ENCODE measurements at places on chromosomes 12 and 14. TPM values are rescaled to one million over a fixed set of nuclear protein-coding genes. Genes with fewer than 3 reads are reported as not detected.

Gene NTN4
- total RNA-seq, result not detected

DNA sequence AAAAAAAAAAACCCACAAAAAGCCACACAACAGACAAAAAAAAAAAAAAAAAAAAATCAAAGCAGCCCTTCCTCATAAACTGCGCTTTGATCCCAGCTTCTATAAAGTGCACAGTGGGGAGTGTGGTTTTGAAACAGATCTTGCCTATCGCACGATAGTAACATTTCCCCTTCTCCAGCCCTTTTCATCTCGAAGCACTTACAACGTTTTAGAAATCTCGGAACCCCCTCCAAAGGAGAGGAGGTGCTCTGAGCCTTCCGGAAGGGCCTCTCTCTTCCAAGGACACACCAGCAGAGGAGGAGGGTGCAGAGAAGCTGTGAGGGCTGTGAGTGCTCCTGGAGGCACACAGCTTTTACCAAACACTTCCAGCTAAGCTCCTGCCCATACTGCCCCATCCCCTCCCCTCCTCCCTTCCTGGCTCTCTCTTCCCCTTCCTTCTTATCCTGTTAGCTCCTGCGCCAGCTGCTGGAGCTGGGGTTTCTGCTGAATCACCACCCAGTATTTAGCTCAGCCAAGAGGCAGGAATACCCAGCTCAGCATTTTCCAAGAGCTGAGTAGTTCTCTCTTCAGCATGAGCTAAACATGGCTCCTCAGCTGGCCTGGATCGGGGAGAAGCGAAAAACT, 28.4 kb downstream of the SLC7A8 start:
- no peak for DNase-seq

GRCh38 chr14:87809261-87809660, 183.7 kb downstream of the GALC start:
- DNase-seq, result no peak

DNA sequence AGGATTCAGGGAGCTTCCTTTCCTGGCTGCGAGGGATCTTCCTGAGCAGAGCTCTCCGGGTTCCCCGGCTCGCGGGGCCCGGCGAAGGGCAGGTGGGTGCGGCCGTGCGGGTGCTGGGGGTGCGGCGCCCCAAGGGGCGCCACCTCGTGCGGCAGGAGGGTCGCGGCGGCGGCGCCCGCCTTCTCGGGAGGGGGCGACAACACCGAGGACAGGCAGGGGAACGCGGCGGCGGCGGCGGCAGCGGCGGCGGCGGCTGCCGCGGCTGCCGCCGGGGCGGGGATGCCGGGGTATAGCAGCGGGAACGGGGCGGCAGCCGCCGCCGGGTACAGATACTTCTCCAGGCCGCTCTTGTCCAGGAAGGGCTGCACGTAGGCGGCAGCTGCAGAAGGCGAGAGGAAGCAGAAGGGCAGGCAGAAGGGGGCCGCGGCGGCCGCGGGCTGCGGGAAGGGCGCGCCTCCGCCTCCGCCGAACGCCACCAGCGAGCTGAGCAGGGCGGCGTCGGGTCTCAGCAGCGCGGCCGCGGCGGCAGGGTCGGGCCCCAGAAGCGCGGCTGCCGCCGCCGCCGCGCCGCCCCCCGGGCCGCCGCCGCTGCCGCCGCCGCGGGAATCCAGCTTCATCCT, 2.7 kb downstream of the BHLHE41 start:
- DNase-seq, result peak; percentile 71

DNA sequence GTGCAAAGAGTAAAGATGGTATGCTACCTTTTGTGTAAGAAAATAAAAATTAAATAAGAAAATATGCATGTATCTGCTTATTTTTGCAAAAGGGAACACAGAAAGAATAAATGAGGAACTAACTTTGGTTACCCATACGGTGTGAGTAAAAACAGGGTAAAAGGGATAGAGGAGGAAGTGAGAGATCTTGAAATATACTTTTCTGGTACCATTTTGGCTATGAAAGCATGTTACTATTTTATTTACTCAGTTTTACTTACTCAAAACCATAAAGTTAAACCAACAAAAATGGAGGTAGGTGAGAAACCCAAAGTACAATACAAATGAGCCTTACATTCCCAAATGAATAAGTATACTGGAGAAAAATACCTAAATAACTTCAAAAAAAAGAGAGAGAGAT, 122.0 kb upstream of the EGLN3 start:
- DNase-seq, result no peak

- no peak for DNase-seq
Observed at GRCh38 chr12:26233631-26234030, 38.3 kb downstream of the SSPN start.

GRCh38 chr14:34536951-34537676, 2.4 kb downstream of the EAPP start:
- no peak for DNase-seq

- no peak for DNase-seq
Observed at GRCh38 chr14:75109877-75110276, 17.0 kb downstream of the NEK9 start.
